CD4-positive, alpha-beta T cell treated with Interleukin-1 beta for 1 hour (primary cell): ENCODE measurements at places on chromosomes 7 and 10.

GRCh38 chr10:25024528-25024927, 8.1 kb downstream of the THNSL1 start:
- no peak for DNase-seq

DNA sequence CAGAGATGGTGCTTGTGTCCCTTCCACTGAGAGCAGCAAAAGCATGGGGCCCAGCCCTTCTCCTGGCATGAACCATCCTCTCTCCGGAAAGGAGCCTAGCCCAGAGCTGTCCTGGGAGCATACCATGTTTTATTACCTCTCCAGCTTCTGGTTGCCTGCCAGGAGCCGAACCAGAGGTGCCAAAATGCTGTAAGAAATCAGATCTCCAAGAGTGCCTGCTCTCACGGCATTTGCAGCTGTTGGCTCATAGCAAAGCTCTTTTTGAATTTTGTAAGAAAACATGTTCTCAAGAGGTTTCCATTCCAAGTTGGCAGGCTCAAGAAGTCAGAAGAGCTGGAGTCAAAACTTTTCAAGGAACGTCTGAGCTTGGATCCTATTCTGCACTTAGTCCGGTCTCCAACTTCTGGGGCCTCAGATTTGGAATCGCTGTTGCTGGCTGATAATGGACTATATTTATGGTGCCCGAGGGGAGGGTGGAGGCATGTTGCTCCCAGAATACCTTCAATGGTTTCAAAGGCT, 211.7 kb upstream of the MKI67 start:
- no peak for DNase-seq

DNA sequence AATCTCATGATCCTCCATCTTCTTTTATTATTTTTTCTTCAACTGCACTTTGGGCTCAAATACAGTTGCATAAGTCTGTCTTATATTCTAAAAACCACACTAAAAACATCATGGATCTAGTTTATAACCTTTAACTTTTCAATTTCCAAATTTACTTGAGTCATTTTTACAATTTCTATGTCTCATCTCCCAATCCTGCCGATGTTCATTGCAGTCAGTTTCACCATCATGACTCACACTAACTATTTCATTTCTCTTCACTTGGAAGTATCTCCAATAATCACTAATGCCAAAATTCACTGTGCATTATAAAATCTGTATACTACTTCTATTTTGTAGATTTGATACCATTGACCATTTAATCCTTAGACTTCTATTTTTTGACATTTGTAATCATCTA, 806.9 kb upstream of the SORCS1 start:
- DNase-seq = no peak

GRCh38 chr7:129925416-129926002, 27.3 kb downstream of the UBE2H start:
- DNase-seq = no peak

- DNase-seq = no peak
These were observed 272.3 kb upstream of the SEMA3C start for GRCh38 chr7:81190997-81191768.

- peak; percentile 65 for DNase-seq
These were observed 85.4 kb downstream of the ICA1 start for GRCh38 chr7:8176370-8177081.

DNA sequence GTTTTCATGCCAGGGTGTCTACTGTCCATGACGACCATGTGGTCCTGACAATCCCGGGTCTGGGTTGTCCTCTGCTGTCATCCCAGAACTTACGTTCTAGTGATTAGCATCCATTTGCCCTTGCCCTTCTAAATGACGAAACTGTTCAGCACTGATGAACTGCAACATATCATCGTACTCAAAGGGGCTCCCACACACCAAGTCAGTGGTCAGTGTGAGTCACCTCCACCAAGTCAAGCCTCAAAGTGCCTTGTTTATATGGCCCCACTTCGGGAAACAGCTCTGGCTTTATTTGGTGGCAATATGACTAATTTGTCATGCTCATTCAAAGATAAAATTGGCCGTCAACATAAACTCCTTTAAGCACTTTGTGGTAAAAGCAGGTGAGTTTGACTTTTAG, 110.7 kb downstream of the FRMD4A start:
- no peak for DNase-seq

- no peak for DNase-seq
These were observed at the start of gene PARD3 for GRCh38 chr10:34815185-34816084. PARD3 (minus strand) TSS chr10:34815296; CDS start chr10:34814995, 301 bp downstream.

DNA sequence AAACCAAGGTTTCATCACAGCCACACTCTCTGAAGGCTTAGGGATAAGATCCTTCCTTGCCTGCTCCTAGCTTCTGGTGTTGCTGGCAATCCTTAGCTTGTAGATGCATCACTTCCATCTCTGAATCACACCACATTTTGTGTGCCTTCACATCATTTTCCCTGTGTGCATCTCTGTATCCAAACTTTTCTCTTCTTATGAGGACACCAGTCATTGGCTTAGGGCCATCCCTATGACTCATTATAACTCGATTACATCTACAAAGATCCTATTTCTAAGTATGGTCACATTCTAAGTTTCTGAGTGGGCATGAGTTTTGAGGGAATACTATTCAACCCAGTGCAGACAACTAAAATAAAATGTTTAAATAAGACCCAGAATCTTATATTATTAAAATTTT, 121.7 kb downstream of the C7orf25 start:
- no peak for DNase-seq

- DNase-seq = no peak
These were observed 144.0 kb downstream of the BBS9 start for GRCh38 chr7:33273356-33273755.

- no peak for DNase-seq
These were observed 22.5 kb downstream of the RBM20 start for GRCh38 chr10:110666673-110667072.

DNA sequence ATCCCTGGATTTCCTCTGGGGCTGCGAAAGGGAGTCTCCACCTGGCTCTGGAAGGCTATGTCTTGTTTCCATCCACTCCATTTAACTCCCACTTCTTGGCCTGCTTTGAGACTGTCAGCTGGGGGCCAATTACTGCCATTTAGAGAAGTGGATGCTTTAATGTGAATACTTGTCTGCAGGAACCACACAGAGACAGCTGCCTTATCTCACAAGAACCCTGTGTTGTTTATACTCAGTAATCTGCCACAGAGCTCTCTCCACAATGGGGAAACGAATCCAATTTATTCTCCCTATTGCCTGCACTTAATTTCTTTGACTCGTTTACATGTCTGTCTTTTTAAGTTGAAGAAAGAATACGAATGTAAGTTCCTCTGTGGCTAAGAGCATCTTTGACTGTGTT, 787.0 kb upstream of the C7orf33 start:
- no peak for DNase-seq

DNA sequence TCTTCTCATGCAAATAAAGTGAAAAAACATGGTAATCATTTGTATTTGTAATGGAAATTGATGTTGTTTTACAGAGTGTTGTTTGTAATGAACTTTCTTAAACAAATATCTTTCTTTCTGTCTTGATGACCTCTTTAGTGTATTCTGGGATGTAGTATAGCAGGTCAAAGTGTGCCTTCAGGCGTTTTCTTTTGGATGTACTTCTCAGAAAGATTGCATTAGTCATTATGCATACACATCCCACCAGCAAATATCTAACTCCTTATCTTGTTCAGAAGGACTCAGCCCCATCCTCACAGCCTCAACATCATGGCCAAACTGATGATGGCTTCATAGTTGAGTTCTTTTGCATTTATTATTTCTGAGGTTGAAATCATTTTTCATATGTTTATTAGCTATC, 124.7 kb downstream of the LRRC18 start:
- no peak for DNase-seq

- DNase-seq = no peak
These were observed 9.7 kb downstream of the NPTX2 start for GRCh38 chr7:98626460-98627412.

GRCh38 chr10:33291053-33291592, 43.3 kb downstream of the NRP1 start:
- DNase-seq = no peak

- DNase-seq = no peak
These were observed 150.3 kb downstream of the CCSER2 start for GRCh38 chr10:84478679-84479078.

DNA sequence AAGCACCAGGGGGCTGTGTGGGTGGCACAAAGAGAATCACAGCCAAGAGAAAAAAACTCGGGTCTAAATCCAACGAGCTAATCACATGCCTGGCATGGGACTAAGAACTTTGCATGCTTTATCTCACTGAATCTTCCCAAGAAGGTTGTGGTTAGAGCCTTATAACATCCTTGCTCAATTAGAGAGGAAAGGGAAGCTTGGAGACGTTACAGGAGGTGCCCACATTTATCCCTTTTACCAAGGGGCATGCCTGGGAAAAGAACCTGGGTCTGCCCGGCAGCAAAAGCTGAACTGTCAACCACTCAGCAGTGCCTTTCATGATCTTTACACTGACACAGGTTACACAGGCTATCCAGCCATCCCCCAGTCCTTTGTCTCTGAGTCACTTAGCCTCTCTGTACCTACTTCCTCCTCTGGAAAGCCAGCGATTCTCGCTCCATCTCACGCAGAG, 190.1 kb downstream of the PRPF18 start:
- DNase-seq = no peak

- DNase-seq = peak; percentile 58
These were observed 55.6 kb downstream of the OSBPL3 start for GRCh38 chr7:24924375-24924774.

DNA sequence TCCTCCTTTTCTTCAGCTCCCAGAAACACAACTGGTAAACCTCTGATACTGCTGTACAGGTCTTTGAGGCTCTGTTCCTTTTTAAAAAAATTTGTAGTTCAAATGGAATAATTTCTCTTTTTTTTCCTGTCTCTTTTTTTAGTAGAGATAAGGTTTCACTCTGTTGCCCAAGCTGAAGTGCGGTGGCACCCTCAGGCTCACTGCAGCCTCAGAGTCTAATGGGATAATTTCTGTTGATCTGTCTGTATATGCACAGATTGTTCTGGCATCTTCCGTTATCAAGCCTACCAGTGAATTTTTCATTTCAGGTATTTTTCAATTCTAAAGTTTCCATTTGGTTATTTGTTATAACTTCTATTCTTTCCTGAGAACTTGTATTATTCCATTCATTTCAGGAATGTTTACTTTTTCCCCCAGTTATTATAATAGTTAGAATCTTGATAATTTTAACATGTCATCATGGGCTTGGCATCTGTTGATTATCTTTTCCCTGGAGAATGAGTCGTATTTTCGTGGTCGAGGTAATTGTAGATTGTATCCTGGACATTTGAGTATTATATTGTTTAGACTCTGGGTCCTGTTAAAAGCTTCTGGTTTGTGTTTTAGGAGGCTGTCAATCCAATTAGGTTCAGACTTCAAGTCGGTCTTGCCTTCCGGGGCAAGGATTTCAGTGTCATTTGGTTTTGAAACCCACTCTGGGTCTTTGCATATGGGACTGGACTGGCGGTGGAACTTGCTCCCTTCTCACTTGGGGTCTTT, 24.5 kb downstream of the CRCP start:
- DNase-seq = no peak

GRCh38 chr10:102322914-102323313, 72.6 kb upstream of the NFKB2 start:
- peak; percentile 39 for DNase-seq

DNA sequence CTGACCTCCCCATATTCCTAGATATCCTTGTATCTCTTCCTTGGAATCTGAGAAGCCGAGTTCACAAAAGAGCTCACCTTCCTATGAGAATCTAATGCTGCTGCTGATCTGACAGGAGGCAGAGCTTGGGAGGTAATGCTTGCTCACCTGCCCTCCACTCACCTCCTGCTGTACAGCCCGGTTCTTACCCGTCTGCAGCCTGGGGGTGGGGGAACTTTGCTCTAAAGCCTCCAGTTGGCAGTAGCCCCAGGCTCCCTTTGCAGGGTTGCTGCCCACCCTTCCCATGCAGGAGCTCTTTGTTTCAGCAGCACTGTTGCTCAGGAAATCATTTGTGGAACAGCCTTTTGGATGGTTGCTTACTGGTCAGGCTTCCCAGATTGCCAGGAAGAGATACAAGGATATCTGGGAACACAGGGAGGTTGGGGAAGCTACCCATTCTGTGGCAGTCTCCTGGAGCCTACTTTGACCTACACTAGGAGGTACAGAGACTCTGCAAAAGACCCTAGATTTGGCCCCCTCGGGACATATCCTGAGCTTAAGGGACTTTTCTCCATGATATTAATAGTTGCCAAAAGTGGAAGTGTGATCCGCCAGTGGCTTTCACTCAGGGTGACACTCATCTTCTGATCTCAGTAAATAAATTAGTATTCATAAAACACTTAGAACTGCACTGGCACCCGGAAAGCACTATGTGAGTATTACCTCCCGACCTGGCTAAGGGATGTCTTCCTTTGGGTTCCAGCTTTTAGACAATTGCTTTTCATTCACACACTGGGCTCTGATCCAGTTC, 363.7 kb upstream of the PODXL start:
- no peak for DNase-seq

- DNase-seq = no peak
These were observed 15.4 kb downstream of the OGDHL start for GRCh38 chr10:49746626-49747302.

DNA sequence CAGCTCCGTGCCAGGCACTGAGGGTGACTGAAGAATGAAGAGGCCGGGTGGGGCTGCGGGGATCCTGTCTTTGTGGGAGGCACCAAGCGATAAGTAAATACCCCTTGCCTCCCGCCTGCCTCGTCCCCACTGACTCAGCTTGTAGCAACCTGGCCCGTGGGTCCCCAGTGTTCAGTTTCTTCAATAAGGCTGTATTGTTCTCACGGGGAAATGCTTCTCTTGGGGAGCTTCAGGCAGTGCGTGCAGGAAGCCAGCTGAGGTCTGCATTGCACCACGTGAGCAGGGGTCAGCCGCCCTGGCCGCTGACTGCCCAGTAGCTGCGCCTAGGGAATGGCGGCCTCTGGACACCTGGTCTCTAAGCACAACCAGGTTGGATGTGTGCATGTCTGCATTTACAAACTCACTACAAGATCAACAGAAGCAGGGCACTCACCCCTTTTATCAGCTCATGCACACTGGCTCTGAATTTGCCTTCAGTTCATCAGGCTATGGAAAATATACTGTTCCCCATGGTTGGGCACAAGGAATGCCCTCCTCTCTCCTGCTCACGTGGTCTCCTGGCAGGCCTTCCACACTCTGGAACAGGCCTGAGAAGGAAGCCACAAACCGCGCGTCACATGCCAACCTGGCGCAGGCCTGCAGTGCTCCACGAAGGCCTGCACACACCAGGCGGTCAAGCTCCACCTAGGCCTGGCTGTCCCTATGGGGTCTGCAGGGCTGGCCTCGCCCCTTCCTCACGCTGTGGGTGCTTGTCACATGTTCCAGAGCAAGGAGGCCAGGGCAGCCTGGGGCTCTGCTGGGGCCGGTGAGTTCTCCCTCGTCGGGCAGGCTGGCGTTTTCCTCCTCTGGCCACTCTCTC, 135.7 kb upstream of the RNF32 start:
- no peak for DNase-seq

GRCh38 chr7:130208516-130208915, 856 bp downstream of the SSMEM1 start:
- DNase-seq = no peak

- no peak for DNase-seq
These were observed 92.0 kb upstream of the RET start for GRCh38 chr10:42984761-42985325.
